Cerebellar cortex (tissue), 1 donor: ENCODE measurements at places on chromosomes 12 and 14.

- DNase-seq: peak; percentile 54
Observed at GRCh38 chr12:47744005-47744651, 14.6 kb downstream of the RAPGEF3 start.

DNA sequence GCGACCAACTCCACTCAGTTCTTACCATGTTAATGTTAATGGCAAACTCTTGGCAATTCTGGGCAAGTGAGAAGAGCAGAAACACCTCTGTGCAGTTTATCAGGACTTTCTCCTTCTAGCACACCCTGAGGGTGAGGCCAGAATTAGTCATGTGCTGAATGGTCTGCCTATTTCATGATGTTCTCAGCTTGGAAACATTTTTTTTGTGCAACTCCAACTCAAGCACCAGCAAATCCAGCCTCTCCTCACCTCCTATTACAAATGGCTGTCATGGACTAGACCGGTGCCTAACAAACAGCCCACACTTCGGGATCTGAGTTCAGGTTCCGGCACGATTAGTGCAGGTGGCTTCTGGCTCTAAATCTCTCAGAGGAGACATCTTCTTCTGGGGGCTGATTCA is 246.0 kb downstream of the ZFP36L1 start:
- DNase-seq: no peak

GRCh38 chr12:43836475-43836989 is 651 bp downstream of the TMEM117 start:
- DNase-seq: no peak

DNA sequence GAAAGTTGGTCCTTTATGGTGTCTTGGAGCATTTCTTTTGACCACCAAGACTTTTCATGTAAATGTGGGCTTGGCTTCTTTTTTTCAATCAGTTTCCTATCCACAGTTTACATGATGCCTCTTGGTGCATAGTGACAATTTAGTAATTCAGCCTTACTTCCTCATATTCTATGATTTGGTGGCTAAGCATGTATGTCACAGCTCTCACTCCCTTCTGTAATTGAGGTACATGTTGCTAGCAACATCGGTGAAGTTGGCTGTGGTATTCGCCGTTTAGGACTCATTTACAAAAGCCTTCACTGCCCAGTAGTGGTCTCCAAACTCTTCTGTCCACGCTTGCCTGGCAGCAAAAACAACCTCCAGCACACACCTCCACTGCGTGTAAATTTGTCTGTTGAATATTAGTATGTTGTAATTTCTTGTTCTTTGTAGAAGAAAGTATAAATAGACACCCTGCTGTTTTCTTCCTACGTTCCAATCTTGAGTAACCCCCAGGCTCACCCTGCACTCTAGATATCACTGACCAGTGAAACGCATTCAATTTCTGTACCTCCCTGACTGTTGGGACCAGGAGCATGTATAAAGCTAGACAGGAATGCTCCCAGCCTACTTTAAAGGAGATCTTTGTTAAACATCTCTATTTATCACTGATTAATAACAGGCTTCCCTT is 90.4 kb downstream of the PPP2R5C start:
- no peak for DNase-seq

- DNase-seq: no peak
Observed at GRCh38 chr14:81589381-81590065, 55.9 kb upstream of the SEL1L start.

DNA sequence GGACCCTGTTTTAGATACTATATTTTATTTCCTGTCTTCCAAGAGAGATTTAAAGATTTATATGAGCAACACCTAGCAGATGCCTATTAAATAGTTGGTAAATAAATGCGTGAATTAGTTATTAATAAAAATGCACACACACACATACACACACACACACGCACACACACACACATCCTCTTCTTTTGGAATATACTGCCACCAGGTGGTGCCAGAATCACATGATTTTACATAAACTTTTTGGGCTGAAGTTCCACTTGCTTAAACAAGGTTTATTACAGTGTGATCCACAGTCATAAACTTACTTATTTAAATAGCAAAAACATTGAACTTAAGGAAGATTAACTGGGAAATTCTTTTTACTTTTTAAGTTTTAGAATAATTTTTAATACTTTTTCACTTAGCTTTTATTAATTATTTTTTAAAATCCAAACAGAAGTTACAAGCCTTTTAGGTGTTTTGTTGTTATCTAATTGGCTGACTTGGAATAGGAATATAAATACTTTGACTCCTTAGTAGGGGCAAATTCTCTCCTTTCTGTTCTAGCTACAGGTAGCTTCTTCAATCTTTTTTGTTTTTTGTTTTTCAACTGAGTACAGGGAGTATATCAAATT is 17.5 kb downstream of the RAD51B start:
- peak; percentile 62 for DNase-seq

DNA sequence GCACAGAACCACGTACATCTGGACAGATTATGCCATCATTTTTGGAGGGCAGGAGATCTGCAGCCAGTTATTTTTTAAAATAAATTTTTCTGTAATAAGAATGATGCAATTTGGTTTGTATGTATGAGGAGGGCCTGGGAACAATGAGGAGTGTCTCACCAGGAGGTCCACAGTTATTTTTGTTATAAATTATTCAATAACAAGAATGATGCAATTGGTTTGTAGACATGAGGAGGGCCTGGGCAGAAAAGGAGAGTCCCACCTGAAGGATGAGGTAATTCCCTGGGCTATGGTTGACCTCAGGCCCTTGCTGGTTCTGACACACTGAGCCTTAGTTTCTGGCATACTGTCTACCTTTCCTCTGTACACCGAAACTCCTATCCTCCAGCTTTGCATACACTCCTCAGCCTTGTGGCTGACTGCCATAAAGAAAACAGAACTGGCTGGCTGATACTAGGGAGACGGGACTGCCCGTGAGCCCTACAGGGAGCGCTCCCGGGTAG is 9.0 kb upstream of the DCD start:
- DNase-seq: no peak

GRCh38 chr14:93005838-93006237 is 82.9 kb downstream of the CHGA start:
- peak; percentile 47 for DNase-seq

DNA sequence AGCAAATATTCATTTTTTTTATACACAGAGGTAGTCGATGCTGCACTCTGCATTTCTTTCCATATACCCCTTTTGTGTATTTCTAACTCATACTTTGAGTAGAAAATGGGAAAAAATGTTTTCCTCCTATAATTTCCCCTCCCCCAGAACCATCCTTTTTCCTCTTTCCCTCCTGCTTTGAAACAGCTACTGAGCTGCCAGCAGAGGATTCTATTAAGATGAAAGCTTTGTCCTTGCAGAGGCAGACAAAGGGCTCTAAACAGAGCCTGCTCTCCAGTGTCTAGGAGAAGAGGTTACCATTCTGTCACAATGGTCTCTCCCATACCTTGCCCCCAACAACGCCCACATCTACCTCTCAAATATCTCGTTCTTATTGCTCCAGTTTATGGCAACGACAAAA is 74.6 kb upstream of the OSBPL8 start:
- DNase-seq: no peak

- peak; percentile 69 for DNase-seq
Observed at GRCh38 chr12:107917912-107918800, 143.7 kb downstream of the ASCL4 start.

- no peak for DNase-seq
Observed at GRCh38 chr12:115335048-115335447, 651.1 kb upstream of the TBX3 start.

GRCh38 chr14:51145246-51145645 is 50.3 kb upstream of the TRIM9 start:
- DNase-seq: no peak

DNA sequence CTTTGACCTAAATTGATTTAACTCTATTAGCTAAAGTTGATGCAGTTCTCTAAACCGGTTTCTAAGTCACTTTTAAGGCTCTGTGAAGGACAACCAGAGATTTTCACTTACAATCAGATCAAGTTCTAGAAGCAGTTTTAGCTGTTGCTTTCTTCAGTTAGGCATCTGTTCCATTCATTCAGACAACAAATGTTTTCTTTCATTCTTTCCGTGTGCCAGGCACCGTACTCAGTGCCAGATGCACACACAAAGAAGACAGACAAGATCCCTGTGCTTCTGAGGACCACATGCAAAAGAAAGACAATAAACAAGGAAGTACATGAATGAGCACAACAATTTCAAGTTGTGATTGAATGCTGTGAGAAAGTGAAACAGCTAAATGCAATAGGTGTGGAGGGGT is 11.1 kb upstream of the EGLN3 start:
- no peak for DNase-seq

DNA sequence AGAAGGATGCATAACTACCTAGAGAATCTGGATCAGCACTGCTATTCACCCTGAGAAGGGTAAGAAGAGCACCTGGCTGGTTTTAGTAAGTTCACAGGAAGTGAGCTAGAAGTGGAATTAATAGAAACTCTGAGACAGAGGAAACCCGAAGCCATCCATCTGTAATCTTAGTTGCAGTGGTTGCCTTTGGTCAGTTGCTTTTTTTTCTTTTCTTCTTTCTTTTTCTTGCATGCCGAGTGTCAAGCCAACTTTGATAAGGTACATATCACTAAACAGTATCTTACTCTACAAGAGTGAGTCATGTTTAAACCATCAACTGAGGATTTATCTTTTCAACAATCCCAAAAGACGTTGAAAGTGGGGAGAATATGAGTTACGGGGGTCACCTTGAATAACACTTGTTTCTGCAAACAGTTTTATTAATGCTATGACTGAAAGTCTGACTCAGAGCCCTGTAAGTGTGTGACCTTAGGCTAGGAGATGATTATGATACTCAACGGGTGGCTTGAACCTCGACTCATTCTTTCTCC is 26.7 kb downstream of the C12orf75 start:
- no peak for DNase-seq
